ENCODE measurements at places on chromosomes 2 and 18. TPM values are rescaled to one million over a fixed set of nuclear protein-coding genes. Genes with fewer than 3 reads are reported as not detected.

DNA sequence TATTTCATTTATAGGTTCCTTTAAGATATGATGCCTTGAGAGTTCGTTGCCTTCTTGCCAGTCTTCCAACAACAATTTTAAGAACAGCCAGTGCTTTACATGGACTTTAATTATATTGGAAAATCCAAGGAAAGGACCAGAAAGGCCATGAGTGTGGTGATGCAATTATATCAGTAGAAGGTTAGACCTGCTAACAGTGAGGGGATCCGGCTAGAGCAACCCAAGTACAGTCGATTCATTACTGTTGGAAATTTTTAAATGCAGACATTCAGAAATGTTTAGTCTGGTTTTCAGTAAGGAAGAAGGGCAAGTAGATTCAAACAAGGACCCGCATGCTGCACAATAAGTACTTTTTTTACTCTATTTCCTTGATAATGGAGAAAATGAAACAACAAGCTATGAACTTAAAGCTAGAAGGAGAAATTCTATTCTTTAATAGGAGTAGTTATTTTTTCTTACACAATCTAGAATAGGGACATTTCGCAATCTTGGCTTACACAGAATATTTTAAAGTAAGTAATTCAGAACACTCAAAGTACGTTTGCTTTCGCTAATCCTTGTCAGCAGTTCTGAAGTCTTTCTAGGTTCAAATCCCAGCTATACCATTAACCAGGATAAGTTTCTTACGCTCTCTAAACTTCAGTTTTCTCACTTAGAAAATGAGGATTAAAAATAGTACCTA, 405.5 kb downstream of the MEIS1 start:
- no peak overlapping the region for H3K27ac ChIP-seq
- no peaks in the 10 kb centered on the region for H3K36me3 ChIP-seq
- H3K4me1 ChIP-seq: no peaks in the 10 kb centered on the region
- DNase-seq: peak; percentile 79

RPRM gene
- total RNA-seq: 1.5 TPM

DNA sequence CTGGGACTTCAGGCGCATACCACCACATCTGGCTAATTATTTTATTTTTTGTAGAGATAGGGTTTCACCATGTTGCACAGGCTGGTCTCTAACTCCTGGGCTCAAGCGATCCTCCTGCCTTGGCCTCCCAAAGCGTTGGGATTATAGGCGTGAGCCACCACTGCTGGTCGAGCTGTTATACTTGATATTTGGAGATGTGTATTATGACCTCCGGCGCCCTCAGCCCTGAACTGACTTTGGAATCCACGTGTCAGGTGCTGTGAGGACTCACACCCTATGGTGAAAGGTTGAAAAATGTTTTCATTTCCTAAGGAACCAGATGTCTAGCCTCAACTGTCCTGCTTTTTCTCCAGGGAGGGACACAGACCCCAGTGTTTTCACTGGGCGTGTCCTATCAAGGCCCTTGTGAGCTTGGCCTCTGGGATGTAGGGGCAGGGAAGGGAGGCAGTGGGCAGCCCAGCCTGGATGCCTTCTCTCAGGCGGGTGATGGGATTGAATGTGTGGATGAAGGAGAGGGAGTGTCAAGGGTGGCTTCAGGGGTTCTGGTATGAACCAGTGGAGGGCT, 56.4 kb upstream of the HAAO start:
- no peak overlapping the region for H3K4me3 ChIP-seq
- H3K27me3 ChIP-seq: no peaks in the 10 kb centered on the region
- DNase-seq: no peak
- no peaks in the 10 kb centered on the region for H3K4me1 ChIP-seq
- no peak overlapping the region for H3K27ac ChIP-seq
- no peaks in the 10 kb centered on the region for H3K36me3 ChIP-seq

TMEFF2 gene
- total RNA-seq: not detected

ADCYAP1 gene
- 0.12 TPM for total RNA-seq

- no peaks in the 10 kb centered on the region for H3K27me3 ChIP-seq
- peak overlapping the region; percentile 37 for H3K27ac ChIP-seq
- H3K36me3 ChIP-seq: no peaks in the 10 kb centered on the region
- no peak overlapping the region for H3K4me3 ChIP-seq
- peak; percentile 95 for DNase-seq
These were observed 130.9 kb downstream of the EXOC6B start for GRCh38 chr2:72694715-72695496.

MYO3B gene
- total RNA-seq: 0.82 TPM

TTR gene
- total RNA-seq: 1.1 TPM

DNA sequence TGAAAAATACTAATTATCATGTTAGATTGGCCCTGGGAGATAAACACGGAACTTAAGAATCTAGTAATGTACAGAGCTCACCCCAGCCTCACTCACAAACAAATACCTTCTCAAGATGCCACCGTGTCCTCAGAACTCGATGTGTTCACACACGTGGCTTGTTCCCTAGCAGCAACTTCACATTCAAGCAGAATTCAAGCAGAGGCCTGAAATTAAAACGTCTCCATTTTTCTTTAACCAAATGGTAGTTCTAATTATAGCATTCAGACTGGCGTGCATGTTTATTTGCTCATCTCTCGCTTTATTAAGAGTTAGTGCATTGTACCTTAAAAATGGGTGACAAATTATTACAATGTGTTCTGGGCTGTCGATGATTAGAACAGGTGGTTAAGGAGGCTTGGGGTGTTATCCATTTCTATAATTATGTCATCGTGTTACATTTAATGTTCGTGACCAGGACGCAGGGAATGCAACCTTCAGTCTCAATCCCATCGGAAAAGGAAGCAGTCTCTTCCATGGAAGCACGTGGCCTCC, 57.3 kb upstream of the SLC66A3 start:
- no peaks in the 10 kb centered on the region for H3K36me3 ChIP-seq
- H3K4me3 ChIP-seq: no peak overlapping the region
- H3K27me3 ChIP-seq: no peaks in the 10 kb centered on the region
- H3K4me1 ChIP-seq: no peaks in the 10 kb centered on the region
- no peak overlapping the region for H3K27ac ChIP-seq
- no peak for DNase-seq

MRPS5 gene
- total RNA-seq: 45.8 TPM

- no peaks in the 10 kb centered on the region for H3K4me1 ChIP-seq
- DNase-seq: peak; percentile 23
- H3K27me3 ChIP-seq: no peaks in the 10 kb centered on the region
- H3K36me3 ChIP-seq: no peaks in the 10 kb centered on the region
These were observed 99.0 kb downstream of the MBD2 start for GRCh38 chr18:54125429-54125828.

DNA sequence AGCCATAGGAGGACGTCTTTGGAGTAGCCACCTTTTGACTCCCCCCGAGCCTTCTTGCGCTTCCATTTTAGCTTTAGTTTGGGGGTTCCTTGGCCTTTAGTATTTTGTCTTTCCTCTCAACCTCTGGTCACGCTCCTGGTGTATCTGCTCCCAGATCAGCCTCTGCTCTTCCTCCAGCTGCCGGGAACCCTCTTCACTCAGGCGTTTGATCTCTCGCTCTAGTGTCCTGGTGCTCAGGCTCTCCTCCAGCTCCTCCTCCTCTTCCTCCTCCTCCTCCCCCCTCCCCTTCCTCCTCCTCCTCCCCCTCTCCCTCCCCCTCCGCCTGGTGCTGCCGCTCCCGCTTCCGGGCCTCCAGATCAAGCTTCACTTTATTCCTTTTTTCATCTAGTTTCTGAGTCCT, 1082.3 kb upstream of the TMEFF2 start:
- DNase-seq: no peak
- no peaks in the 10 kb centered on the region for H3K36me3 ChIP-seq
- H3K4me1 ChIP-seq: no peaks in the 10 kb centered on the region
- no peak overlapping the region for H3K4me3 ChIP-seq
- no peaks in the 10 kb centered on the region for H3K27me3 ChIP-seq

GRCh38 chr2:33777786-33778185, 178.7 kb upstream of the FAM98A start:
- no peaks in the 10 kb centered on the region for H3K36me3 ChIP-seq
- no peaks in the 10 kb centered on the region for H3K4me1 ChIP-seq
- no peaks in the 10 kb centered on the region for H3K27me3 ChIP-seq

DNA sequence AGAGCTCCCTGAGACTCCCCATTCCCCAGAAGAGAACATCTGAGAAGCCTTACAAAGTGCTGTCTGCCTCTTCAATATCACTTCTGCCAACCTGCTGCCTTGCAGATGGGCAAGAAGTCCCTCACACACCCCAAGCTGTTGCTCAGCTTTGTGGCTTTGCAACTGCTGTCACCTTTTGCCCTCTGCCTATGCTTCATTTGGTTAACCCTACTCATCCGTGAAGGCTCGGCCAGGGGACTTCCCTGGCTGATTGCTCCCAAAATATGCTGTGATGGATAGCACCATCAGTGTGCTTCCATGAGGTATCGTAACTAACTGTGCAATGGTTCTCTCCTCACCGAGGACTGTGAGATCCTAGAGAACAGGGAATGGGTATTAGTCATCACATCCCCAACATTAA, 88.9 kb upstream of the CYP1B1 start:
- no peaks in the 10 kb centered on the region for H3K36me3 ChIP-seq
- DNase-seq: no peak
- H3K27ac ChIP-seq: no peak overlapping the region
- H3K4me1 ChIP-seq: peaks cover 8% of the 10 kb centered on the region
- H3K27me3 ChIP-seq: no peaks in the 10 kb centered on the region
- no peak overlapping the region for H3K4me3 ChIP-seq

DNA sequence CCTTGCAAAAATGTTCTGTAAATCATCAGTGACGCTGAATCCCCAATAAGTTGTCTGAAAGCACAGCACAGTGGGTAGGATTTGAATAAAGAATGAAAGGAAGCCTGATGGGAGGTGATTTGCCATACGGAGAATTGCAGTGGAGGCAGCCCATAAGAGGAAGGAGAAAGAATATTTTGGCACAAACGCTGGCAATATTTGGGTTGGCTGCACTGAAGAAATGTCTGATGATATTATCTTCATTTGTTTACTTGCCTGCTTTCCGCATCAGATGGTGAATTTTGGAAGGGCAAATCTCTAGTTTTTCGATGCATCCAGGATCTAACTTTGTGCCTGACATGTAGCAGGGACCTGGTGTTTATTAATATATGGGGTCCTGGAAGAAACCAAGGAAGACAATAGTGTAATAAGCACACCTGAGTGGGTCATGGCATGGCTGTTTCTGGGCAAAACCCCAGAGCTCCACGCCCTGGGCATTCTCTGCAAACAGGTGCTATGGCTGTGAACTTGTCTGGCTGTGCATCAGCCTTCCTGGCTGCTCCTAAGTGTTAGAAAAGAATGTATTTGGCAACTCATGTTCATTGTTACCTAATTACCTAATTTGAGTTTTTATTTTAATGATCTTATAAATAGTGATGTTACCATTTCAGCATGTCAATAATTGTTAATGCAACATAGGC, 5.9 kb downstream of the GALR1 start:
- peaks cover 16% of the 10 kb centered on the region for H3K27me3 ChIP-seq
- H3K27ac ChIP-seq: no peak overlapping the region
- no peaks in the 10 kb centered on the region for H3K36me3 ChIP-seq
- H3K4me1 ChIP-seq: no peaks in the 10 kb centered on the region
- H3K4me3 ChIP-seq: no peak overlapping the region

GRCh38 chr2:204574486-204574885, 29.2 kb downstream of the PARD3B start:
- peaks cover 6% of the 10 kb centered on the region for H3K4me1 ChIP-seq
- no peak for DNase-seq
- no peak overlapping the region for H3K4me3 ChIP-seq

SLC23A3 gene
- total RNA-seq: 2.5 TPM

DNA sequence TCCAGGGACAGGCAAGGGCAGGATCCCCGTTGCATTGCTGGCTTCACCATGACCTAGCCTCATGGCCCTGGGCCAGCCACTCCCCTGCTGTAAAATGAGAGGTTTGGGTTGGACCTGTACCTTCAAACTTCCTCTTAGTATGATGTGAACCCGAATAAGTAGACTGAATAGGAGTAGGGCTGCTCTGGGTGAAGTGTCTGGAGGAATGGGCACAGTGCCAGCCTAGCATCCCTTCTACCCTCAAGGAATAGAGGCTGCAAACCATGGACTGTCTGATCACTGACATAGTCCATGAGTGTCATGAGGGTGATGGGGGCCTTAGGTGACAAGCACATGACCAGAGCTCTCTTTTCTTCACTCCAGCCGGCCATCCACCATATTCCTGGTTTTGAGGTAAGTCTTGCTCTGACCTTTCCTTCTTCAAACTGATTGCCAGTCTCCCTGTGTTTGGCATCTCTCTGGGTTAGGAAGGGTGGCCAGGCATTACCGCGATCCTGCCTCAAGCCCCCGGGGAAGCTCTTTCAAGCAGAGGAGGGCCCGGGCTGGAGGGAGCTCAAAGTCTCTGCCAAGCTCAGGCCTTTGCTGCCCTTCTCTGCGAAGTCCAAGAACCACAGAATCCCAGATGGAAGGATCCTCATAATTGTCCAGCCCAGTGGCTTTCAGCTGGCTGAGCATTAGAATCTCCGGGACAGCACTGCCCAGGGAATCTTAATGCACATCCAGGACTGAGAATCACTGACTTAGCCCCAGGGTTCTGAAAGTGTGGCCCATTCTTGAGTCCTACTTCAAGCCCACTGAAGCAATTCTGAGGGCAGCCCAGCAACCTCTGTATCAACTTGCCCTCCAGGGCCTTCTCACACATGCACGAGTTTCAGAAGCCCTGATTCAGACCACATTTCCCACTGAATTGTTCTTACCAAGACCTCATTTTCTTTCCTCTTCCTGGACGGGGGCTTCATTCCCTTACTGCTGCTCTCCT, 148.1 kb downstream of the DYSF start:
- no peak for DNase-seq
- H3K27me3 ChIP-seq: no peaks in the 10 kb centered on the region
- H3K4me3 ChIP-seq: no peak overlapping the region

GRCh38 chr2:62267696-62268095, 71.8 kb downstream of the B3GNT2 start:
- no peak overlapping the region for H3K27ac ChIP-seq
- no peaks in the 10 kb centered on the region for H3K36me3 ChIP-seq
- H3K4me1 ChIP-seq: peaks cover 4% of the 10 kb centered on the region
- DNase-seq: no peak
- no peaks in the 10 kb centered on the region for H3K27me3 ChIP-seq
- no peak overlapping the region for H3K4me3 ChIP-seq

DIS3L2 gene
- total RNA-seq: 40.8 TPM

GRCh38 chr18:67302043-67302442, 214.5 kb downstream of the DSEL start:
- H3K27me3 ChIP-seq: no peaks in the 10 kb centered on the region
- no peak overlapping the region for H3K27ac ChIP-seq
- H3K4me1 ChIP-seq: no peaks in the 10 kb centered on the region
- no peak overlapping the region for H3K4me3 ChIP-seq
- DNase-seq: no peak

DCC gene
- 5.3 TPM for total RNA-seq

GRCh38 chr2:235171550-235172031, 219.8 kb downstream of the SH3BP4 start:
- no peak overlapping the region for H3K27ac ChIP-seq
- no peaks in the 10 kb centered on the region for H3K4me1 ChIP-seq
- no peaks in the 10 kb centered on the region for H3K27me3 ChIP-seq
- DNase-seq: no peak
- no peak overlapping the region for H3K4me3 ChIP-seq

ANKRD62 gene
- 0.06 TPM for total RNA-seq

ST8SIA5 gene
- total RNA-seq: 0.09 TPM

- no peak overlapping the region for H3K27ac ChIP-seq
- no peak for DNase-seq
- no peaks in the 10 kb centered on the region for H3K4me1 ChIP-seq
- H3K27me3 ChIP-seq: no peaks in the 10 kb centered on the region
These were observed 65.0 kb downstream of the ATAD2B start for GRCh38 chr2:23861952-23862351.

- peaks cover 40% of the 10 kb centered on the region for H3K36me3 ChIP-seq
- no peaks in the 10 kb centered on the region for H3K27me3 ChIP-seq
- H3K4me1 ChIP-seq: no peaks in the 10 kb centered on the region
- no peak overlapping the region for H3K27ac ChIP-seq
These were observed 123.2 kb upstream of the IL1R2 start for GRCh38 chr2:101868525-101868924.

SLC25A52 gene
- total RNA-seq: 0.31 TPM
